ENCODE measurements at places on chromosomes 3 and 15.

- DNase-seq: no peak
Observed at GRCh38 chr3:186598108-186598784, 14.6 kb upstream of the AHSG start.

GRCh38 chr3:99627062-99627826 is 11.2 kb upstream of the COL8A1 start:
- no peak for DNase-seq

DNA sequence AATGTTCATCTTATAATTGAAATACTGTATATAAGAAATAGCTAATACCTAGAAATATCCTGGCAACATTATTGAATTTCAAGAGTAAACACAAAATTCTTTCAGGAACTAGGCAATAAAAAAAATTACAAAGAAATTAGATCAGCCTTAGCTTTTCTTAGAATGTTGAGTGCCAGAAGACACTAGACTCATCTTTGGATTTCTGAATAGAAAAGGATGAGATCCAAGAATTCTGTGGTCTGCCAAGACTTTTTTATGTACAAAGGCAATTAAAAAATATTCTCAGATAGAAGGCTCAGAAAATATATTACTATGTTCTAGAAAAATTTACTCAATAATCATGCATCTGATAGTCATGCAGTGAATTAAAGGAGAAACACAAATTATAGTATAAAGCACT is 294.5 kb upstream of the CDIN1 start:
- DNase-seq: no peak

GRCh38 chr3:183870563-183870962 is 14.1 kb downstream of the PARL start:
- no peak for DNase-seq

DNA sequence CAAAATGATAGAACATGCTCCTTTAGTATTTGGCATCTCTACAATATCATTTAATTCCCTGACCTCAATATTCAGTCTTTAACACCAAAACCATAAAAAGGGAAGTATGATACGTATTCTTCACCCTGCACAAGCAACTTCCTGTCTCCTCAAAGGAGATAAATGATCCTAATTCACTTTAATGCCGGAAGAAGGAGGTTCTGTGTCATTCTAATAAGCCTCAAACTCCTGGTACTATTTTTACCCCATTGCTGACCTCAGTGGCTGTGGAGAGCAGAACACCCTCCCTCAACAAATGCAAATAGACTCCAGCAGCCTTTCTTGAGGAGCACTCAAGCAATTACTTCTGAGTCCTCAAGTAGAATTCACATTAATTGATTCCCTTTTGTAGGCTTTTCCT is 173.3 kb downstream of the TMEM108 start:
- no peak for DNase-seq

- DNase-seq: peak; percentile 55
Observed at GRCh38 chr15:25850154-25851111, 12.7 kb downstream of the ATP10A start.

DNA sequence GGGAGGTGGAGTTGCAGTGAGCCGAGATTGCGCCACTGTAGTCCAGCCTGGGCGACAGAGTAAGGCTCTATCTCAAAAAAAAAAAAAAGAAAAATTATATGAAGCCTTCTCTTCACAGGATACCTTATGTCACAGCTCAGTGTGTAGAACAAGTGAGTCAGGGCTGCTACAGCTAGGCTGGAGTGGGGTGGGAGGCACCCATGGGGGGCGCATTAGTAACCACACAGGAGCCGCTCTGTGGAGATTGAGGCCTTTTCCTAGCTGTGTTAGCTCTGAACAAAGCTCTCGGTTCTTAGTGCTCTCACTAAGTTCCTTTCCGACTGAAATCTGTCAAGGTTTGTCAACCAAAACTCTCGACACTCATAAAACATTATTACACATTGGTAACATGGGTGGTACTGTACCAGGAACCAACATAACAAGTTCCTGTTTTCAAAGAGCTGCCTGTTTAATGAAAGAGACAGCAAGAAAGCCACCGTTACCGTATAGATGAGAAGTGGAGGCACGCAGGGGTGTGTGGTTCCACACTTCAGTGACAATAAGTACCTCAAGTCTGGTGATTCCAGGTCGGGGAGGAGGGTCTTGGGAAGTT is 4.5 kb downstream of the LRRC31 start:
- DNase-seq: peak; percentile 3

DNA sequence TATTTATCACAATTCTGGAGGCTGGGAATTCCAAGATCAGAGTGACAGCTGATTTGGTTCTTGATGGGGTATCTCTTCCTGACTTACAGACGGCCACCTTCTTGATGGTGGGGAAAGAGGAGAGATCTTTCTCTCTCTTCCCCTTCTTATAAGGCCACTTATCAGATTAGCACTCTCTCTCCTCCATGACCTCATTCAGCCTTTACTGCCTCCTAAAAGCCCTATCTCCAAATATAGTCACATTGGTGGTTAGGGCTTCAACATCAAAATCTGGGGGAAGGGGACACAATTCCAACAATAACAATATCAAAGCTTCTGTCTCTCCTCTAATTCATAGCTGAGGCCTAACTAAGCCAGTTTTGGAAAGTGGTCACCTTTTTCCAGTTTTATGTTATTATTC is 91.7 kb upstream of the MBNL1 start:
- no peak for DNase-seq

GRCh38 chr3:152190636-152191183 is 78.0 kb upstream of the MBNL1 start:
- DNase-seq: no peak

- no peak for DNase-seq
Observed at GRCh38 chr3:193874512-193874911, 261.4 kb upstream of the HES1 start.

GRCh38 chr3:39144095-39144747 is 9.2 kb downstream of the CSRNP1 start:
- no peak for DNase-seq

GRCh38 chr3:127337001-127337400 is 49.2 kb upstream of the PRR20G start:
- DNase-seq: no peak

GRCh38 chr3:159045279-159045885 is 243.5 kb downstream of the MFSD1 start:
- DNase-seq: no peak

GRCh38 chr15:59298225-59298853 is 74.3 kb downstream of the MYO1E start:
- no peak for DNase-seq

DNA sequence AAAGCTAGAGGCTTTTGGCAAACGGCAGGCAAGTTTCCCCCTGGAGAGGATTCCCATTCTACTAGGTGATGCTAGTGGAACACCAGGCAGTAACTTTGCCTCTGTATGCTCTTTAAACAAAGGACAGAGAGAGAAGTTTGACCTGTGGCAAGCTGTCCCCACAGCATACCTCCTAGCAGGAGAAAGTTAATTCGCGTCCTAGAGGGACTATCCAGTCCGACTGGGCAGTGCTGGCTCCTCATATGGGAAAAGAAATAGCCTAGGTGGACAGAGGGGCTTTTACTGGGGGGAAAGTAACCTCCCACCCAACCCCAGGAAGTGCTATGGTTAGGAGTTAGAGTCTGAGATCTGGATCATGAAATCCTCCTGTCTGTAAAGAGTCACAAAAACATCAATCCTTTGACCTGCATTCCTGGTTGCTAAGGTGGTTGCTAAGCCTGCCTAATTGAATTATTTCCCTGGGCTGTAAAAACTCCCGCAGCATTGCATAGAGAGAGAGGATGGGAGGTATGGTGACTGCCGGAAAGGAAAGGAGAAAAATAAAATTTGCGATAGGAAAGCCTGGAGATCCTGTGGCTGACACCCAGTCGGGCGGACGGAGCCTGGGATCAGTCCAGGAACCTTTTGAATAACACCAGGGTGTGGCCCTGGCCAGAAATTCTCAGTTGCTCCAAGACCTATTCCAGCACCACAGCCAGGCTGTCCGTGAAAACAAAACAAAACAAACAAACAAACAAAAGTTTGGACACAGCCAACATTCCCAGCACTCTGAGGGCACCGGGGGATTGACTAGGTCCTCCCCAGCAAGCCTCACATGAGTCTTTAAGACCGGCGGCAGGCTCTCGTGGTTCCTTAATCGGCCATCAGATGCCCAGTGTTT is 67.7 kb upstream of the ATP11B start:
- no peak for DNase-seq

- DNase-seq: no peak
Observed at GRCh38 chr3:138260611-138261010, 69.0 kb downstream of the NME9 start.

DNA sequence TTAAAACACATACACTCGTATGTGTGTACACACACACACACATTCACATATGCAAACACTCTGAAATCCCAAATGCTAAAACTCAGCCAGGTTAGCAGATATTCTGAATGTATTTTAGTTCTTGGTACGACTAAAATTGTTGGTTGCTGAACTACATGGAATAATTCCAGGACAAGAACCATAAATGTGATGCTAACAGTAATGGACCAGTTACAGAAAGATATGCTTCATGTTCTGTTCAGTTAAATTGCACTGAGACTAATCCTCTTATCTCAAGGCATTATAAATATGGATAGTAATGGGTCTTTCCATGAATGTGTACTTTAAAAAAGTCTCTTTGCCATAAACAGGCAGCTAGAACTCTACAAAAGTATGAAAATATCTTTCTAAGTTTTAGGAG is 113.3 kb downstream of the FRMD4B start:
- no peak for DNase-seq

DNA sequence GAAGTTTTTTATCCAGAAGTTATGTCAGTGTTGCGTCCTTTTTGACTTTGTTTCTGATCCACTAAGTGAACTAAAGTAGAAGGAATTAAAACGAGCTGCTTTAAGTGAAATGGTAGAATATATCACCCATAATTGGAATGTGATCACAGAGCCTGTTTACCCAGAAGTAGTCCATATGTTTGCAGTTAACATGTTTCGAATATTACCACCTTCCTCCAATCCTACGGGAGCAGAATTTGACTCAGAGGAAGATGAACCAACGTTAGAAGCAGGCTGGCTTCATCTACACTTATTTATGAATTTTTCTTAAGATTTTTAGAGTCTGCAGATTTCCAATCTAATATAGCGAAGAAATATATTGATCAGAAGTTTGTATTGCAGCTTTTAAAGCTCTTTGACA is 57.6 kb downstream of the DNAH1 start:
- no peak for DNase-seq

- no peak for DNase-seq
Observed at GRCh38 chr15:78406016-78406585, 31.9 kb upstream of the IREB2 start.

GRCh38 chr3:143439817-143440216 is 320.2 kb downstream of the CHST2 start:
- no peak for DNase-seq

DNA sequence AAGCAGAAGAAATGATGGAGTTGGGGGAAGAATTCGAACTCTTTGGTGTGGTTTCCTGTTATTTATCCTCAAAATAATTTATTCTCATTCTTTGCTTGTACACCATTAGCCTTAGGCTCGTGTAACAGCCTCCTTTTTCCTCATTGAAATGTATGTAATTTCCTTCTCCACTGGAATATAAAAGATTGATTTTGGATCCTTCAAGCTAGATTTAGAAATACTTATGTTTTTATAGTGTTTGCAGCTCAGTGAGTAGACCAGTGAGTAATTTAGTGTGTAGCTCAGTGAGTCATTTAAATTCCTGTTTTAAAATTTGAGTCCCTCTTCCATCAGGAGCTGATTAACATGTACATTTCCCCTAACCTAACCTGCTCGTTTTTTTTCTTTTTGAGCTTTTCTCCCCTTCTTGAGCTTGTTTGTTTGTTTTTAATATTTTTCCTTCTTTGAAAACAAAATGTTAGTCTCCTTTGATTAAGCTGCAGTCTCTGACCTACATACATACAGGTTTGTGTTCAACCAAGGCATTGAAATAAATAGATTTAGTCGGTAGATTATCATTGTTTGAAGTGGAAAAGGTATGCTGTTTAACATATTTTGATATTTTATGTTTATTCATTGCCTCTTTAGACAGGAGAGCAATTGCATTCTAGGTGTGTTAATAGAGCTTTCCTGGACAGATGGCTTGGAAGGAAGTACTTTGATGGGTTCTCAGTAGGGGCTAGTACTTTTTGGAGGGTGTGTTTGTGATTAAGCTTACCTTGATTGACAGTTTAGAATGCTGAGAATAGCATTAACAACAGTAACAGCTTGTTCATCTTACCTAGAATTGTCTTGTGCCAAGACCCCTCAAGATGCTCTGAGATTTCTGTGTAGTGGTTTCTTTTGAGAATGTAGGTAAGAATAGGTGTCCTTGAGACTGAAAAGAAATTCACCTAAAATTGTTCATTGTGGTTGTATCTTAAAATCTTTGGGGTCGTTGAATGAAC is 5.9 kb downstream of the USP3 start:
- no peak for DNase-seq

DNA sequence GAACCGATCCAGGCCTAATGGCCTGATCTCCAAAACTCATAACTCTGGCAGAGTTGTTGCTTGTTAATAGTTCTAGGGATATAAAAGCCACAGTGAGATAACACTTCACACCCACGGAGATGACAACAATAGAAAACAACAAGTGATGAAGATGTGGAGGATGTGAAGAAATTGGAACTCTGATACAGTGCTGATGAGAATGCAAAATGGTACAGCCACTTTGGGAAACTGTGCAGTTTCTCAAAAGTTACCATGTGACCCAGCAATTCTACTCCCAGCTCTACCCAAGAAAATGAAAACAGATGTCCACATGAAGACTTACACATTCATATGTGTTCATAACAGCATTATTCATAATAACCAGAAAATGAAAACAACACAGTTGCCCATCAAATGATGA is 3.8 kb downstream of the CMTM7 start:
- no peak for DNase-seq

DNA sequence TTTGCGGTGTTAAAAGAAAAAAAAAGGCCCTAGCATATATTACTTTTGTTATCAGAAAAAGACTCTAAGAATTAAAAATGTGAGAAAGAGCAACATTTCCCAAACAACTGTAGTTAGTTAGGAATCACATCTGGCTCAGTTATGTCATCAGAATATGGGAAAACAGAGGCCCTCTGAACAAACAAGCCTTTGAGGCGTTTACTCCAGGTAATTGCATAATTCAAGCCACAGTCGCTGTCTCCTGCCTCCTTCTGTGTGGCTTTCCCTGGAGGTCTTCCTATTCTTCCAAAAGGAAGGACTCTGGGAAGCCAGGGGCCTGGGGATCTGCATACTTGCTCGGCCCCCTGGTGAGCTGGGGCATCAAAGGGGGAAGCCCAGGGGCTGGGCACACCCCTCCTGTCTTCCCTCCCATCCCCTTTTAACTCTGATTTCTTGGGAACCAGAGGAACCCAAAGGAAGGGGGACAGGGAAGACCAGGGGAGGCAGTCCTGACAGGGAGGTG is 3.7 kb upstream of the FAM107A start:
- no peak for DNase-seq

DNA sequence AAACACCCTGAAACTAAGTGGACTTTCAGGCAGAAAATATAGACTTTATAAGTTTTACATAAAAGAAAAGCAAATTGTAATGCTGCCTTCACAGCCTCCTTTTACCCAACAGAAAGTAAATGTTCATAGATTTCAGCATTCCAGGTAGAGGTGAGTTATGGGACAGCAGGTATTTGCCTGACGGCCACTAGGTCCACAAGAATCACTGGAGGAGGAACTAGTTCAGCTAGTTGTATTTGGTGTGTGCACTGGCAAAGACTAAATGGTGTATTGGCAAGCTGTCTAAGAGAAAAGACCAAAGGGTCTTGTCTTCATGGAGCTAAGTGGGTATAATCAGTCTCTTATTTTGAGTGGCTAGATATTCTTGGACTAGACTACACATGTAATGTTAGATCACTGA is 34.2 kb downstream of the ZNF654 start:
- no peak for DNase-seq

GRCh38 chr3:474828-475227 is 278.3 kb downstream of the CHL1 start:
- DNase-seq: no peak
